ENCODE measurements at places on chromosomes 12 and 14. TPM values are rescaled to one million over a fixed set of nuclear protein-coding genes. Genes with fewer than 3 reads are reported as not detected.

- DNase-seq, result no peak
Observed at GRCh38 chr12:49973361-49973830, 649 bp downstream of the AQP6 start.

DNA sequence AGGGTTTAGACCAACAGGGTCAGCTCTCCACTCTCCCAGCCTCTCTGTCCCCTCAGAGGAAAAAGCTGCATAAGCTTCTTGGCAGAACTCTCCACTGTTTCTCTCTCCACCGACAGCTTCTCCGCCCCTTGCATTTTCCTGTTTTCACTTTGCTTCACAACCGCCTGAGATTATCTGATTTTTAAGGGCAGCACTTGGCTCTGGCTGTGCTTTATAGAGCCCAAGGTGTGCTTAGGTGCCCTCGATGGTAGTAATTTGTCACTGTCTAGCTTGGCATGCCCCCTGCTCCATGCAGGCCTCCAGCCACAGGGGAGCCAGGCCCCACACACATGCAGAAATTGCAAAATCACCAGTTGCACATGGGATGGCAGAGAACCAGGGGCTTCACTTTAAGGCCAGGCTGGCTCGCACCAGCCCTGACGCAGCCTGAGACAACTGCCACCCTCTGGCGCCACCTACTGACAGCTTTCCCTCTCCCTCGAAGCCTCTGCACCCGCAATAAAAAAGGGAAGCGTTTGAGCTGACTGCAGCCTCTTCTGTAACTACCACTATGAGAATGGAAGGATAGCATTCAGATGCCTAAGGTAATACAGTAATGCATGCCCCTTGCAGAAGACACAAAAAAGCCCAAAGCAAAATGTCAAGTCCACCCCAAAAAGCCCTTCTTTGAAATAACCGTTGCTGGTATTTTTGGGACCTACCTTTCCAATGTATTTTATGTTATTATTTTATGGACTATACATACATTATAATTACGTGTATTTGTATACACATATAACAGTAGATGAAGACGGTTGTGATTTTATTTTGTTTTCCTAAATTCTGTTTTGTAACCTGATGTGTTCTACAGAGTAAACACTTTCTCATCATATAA, 32.0 kb upstream of the RIMBP2 start:
- DNase-seq, result peak; percentile 79

DNA sequence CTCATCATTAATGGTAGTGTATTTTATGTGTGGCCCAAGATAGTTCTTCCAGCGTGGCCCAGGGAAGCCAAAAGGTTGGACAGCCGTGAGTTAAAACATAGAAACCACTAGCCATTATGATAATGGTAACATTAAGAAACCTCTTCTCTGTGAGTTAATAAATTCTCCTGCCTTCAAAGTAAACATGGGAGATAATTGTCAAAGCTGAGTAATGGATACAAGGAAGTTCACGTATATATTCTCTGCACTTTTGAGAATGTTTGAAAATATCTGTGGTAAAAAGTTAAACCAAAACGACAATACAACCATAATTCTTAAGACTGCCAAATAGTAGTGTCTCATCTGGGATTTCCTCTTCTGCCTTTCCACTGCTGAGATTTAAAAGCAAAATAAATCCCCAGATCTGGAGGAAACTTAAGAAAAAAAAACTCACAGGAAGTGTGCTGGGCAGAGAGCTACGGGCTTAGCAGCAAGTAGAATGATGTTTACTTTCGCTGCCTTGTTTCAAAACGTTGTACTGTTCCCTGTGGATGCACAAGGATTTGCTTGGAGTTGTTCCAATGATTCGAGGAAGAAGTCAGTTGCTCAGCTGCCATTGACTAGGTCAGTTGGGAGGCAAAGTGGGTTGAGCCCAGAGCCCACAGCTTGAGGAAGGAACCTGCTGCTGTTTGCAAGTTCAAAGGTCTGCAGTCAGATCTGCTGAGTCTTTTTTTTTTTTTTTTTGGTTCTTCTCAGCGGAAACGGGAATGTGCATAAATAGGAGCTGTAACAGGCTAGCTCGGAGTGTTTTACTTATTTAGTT, 1.7 kb downstream of the TPCN1 start:
- peak; percentile 62 for DNase-seq

TAS2R30 gene
- total RNA-seq, result 0.44 TPM

DNA sequence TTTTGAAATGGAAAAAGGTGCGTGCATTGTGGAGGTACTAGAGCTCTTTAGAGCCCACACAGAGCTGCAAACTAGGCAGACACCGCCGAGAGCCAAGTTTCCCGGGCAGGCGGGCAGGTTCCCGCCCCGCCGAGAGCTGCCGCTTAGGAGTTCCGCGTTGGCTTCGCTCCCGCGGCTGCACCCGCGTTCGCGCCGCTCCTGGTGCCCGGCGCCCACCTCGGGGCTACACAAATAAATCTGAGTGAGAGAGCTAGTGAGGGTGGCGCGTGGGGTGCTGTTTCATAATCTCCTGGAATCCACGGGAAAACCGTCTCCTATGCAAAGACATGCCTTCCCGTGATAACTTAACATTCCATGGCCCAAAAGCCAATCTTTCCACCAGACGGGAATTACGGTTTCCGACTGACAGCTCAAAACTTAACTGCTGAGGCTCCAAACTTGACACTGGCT, 645 bp downstream of the KITLG start:
- DNase-seq, result peak; percentile 42

DNA sequence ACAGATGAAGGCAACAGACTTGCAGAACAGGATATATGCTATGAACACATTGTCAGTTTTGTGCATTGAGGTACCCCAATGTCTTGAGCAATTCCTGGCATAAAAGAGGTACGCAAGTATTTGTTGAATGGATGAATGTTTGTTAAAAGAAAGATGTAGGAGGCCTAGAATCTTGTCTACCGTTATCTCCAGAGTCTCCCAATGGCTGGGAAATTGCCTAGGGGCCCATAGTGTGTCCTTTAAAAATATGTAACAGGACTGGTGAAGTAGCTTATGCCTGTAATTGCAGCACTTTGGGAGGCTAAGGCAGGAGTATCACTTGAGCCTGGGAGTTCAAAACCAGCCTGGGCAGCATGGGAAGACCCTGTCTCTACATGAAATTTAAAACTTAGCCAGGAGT, 20.4 kb upstream of the SPTSSA start:
- DNase-seq, result no peak

- no peak for DNase-seq
Observed at GRCh38 chr12:6846316-6846869, 4.7 kb downstream of the CDCA3 start.

SLC4A8 gene
- total RNA-seq, result 0.14 TPM

DNA sequence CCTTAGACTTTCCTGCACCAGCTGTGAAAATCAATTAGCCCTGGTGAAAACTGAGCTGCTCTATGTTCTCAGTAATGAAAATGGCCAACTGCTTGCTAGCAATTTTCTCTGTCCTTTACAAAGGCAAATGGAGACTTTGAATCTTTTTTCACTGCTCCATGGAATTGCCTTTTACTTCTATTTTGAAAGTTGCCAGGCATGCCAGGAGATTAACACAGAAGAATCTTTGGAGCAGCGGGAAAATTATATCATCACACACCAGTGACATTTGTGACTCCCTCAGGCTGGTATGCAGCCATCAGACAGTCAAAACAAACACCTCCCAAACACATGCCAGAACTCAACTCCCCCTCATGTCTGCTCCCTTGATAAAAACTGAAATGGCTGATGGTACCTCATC, 872.0 kb upstream of the FLRT2 start:
- no peak for DNase-seq

DNA sequence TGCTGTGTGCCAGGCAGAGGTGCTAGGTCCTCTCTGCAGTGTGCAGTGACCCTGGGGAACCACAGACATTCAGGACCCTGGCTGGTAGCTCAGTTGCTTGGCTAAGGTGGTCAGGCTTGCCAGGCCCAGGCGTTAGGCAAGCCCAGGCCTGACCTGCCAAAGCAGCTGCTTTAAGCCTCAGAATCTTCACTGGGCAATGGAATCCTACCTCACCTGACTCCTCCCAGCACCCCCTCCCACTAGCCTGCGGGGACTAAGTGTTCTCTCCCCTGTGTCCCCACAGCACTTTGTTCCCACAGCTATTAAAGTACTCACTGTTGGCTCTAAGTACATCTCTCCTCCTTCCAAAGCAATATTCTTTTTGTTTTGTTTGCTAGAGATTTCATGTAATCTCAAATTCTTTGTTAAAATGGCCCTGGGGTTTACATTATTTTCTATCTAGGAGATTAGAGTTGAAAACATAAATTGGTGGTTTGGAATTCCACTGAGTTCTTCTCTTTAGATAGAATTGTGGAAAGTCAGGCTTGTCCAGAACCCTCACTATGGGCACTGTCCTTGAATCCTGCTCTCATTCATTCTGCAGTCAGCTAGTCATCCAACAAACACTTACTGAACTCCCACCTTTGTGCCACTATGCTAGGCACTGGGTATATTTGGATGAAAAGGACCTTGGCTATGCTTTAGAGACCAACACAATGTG, 44.4 kb downstream of the DGLUCY start:
- peak; percentile 59 for DNase-seq

DDX47 gene
- 26.7 TPM for total RNA-seq

DNA sequence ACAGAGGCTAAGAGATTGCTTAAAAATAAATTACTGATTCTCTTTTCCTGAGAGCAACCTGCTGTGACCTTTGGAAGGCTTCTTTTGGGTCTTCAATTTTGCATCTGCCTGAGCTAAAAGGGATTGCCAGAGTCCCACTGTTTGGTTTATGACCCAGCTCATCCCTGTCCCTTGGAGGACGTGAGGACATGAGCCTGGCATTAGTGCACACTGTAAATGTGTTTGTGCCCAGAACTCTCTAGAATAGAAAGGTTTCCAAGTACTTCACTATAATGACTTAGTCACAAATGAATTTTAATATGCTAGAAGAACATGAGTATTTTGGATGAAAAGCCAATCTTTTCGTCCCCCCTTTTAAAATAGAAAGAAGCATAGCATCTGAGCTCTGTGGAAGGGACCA, 47.1 kb upstream of the CDKN3 start:
- no peak for DNase-seq

DNA sequence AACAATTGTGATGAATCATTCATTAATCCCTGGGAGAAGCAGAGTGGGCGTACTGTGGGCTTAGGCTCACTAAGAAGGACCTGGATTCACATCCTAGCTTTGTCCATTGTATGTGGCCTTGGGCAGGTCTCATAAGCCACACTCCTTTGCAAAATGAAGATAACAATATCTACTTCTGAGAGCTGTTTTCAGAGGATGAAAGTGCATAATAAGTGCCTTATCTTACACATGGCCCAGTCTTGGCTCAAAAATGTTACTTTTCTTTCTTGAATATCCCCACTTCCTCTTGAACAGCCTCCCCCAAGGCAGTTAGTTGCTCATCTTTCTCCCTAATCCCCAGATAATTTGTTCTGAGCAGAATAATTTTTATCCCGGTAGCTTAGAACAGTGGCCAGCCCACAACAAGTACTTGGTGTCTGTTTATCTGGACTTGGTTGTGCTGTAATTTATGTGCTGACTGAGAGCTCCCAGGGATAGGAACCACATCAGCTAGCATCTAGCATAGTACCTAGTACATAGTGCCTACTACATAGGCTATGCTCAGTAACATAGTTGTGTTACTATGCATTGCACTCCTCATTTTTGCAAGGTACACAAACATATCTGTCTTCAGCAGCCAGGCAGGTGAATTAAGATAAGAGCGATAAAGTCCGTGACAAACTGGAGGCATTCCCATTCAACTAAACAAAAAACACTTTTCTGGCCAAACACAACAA, 61.7 kb upstream of the NUDT4 start:
- DNase-seq, result no peak

NR4A1 gene
- total RNA-seq, result 55.5 TPM

- no peak for DNase-seq
Observed at GRCh38 chr14:80260645-80261044, 49.3 kb upstream of the DIO2 start.

DNA sequence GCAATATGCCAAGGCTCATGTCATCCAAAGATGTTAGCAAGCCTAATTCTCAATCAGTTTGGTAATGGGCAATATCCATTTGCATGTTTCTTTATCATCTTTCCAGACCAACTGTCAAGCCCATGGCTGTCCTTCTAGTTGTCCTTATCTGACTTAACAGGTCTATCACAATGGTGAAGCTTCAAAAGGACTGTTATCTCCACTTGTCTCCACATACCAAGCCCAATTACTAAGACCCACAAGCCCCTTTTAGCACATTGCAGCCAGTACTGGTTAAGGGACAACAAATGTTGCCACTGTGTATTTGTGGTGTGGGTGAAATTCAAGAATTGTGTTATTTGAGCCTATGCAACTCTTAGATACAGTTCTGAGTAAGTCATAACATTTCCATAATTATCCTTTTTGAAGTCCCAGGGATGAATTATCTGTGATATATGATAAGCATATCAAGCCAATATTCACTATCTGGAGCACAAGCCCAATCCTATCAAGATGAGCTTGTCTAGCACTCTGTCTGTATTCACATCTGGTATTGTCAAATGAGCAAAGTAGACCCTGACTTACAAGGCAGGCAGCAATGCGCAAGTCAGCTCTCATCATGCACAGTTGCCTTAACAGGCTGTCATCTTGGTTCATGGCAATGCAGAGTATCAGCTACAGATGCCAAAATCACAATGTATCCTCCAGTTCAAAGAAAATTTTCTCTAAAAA, 19.3 kb upstream of the ST8SIA1 start:
- no peak for DNase-seq

KRT78 gene
- total RNA-seq, result not detected

DNA sequence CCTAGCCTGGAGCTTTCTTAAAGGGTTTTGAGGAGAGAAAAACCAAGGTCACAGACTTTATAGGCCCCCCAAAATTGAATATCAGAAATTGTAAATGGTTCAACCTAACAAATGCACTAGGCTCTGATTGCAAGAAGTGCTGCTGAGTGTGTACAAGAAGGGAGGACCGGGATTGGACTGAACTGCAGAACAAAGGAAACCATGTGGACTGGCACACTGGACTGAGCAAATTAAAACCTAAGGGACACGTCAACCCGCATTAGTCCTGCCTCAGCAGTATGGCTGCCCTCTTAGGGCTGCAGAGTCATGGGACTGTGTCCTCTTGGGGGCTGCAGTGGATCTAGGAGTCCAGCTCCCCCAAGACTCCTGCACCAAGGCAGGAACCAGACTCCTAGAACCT, 842 bp upstream of the CISTR start:
- no peak for DNase-seq

GLI1 gene
- 0.93 TPM for total RNA-seq

DNA sequence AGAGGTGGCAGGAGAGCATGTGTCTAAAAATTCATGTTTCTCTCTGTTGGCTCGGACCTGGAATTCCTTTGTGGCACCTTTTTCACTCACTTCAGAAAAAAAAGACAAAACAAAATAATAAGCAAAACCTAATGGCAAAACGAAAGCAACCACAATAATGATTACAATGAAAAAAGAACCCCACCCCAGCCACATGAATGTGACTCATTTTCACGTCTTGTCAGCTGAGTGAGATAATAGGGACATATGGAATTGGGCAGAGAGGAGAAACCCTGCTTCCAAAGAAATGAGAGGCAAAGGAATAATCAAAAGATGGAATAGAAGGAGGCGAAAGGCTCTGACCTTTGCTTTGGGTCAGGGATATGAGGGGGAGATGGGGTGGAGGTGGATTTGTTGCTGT, 143.4 kb downstream of the SLC8A3 start:
- no peak for DNase-seq

- DNase-seq, result no peak
Observed at GRCh38 chr12:84807249-84807648, 105.3 kb downstream of the SLC6A15 start.
